Neuronal stem cell (in vitro differentiated cells): ENCODE measurements at places on chromosomes 12 and 14.

GRCh38 chr14:67575684-67576083 is 24.4 kb downstream of the PIGH start:
- no peak for DNase-seq

- no peak for DNase-seq
Observed at GRCh38 chr12:107311682-107312081, 218.3 kb upstream of the CRY1 start.

DNA sequence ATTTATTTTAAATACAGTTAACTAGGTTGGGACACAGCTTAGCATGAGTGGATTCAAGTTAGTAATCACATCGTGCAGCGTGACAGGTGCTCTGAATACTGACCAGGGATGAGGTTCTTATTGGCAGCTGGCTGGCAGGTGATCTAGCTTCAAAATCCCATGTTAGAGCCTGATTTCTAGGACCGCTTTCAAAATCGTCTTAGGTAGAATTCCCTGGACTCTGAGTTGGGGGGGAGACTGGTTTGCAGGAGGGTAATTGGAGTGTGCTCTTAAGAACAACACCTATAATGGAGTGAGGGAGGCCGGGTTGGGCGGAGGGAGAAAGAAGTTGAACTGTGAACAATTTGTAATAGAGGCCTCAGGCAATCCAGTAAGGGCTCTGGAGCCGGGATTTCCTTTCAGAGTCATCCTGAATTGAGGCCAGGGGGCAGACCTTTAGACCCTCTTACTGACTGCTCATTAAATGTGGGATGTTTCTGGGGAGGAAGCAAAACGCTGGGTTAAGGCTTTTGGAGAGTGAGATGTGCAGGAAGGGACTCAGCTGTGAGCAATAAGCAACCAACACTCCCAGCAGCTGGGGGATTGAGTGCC is 874 bp upstream of the YARS2 start:
- DNase-seq = no peak

- DNase-seq = no peak
Observed at GRCh38 chr12:18332173-18332572, 70.9 kb downstream of the PIK3C2G start.

DNA sequence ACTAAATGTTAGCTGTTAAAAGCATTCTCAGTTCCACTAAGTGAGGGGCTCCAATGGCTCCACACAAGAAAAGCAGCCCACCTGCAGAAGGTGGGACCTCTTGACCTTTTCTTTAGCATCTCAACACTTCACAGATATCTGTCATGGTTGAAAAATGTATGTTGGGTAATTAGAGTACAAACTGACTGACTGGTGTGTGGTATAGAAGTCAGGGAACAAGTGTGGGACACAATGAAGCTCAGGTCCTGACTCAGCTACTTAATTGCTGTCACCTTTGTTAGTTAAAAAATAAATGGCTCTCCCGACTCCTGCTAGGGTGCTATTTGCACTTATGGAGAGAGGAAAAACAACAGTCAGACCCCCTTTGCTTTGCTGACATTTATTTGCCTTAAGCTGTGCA is 299.0 kb downstream of the TTC6 start:
- DNase-seq = no peak

- no peak for DNase-seq
Observed at GRCh38 chr12:57934819-57935218, 6.5 kb upstream of the ATP23 start.

DNA sequence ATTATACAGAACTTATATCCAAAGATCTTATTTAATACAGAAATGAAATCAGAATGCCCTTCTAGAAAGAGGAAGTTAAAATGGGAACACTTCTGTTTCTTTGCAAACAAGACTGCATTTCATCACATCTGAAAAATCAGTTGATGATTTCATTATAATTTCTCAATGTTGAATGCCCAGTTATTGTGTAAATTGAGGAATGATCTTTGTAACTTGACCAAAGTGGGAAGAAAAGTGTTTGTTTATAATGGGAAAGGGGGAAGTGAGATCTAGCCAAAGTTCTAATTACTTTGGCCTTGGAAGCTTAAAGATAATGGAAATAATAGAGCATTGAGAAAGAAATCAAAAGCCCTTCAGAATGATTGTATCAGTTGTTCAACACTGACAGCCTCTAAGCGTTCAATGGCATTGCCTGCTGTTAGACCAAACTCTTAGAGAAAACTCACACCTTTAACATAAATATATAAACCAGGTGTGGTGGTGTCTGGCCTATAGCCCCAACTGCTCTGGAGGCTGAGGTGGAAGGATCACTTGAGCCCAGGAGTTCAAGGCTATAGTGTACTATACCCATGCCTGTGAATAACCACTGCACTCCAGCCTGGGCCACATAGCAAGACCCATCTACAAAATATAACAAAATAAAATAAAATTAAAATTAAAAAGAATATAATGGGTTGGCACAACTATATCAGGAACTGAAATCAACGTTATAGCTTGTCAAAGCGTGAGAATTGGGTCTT is 9.9 kb upstream of the LYZ start:
- no peak for DNase-seq

GRCh38 chr14:102970496-102970895 is 48.0 kb downstream of the AMN start:
- no peak for DNase-seq

GRCh38 chr14:101242442-101243385 is 318.6 kb upstream of the DIO3 start:
- DNase-seq = no peak

DNA sequence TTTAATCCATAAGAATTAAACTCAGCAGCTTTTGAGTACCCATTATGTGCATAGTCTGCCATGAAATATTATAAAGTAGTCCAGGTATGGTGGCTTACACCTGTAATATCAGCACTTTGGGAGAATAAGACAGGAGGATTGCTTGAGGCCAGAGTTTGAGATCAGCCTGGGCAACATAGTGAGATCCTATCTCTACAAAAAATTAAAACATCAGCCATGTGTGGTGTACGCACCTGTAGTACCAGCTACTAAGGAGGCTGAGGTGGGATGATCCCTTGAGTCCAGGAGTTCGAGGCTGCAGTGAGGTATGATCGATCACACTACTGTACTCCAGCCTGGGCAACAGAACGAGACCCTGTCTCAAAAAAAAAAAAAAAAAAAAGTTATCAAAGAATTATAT is 15.3 kb downstream of the MARK3 start:
- no peak for DNase-seq

GRCh38 chr12:43028826-43029225 is 439.3 kb upstream of the PRICKLE1 start:
- no peak for DNase-seq

DNA sequence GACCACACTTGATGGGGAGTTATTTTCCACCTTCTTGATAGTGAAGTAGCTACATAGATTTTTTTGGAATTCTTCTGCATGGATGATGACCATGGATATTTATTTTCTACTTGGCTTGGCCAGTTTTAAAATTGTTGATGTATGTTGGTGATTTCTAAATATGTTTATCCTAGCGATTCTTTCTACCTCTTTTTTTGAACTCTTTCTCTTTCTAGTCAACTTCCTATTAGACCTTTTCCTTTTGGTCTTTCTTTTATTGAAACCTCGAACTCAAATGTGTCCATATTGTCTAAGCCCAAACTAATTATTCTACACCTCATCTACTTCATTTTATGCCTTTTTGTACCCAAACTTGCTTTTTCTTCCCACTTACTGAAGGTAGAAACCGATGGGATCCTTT is 37.0 kb downstream of the CCDC91 start:
- DNase-seq = no peak

DNA sequence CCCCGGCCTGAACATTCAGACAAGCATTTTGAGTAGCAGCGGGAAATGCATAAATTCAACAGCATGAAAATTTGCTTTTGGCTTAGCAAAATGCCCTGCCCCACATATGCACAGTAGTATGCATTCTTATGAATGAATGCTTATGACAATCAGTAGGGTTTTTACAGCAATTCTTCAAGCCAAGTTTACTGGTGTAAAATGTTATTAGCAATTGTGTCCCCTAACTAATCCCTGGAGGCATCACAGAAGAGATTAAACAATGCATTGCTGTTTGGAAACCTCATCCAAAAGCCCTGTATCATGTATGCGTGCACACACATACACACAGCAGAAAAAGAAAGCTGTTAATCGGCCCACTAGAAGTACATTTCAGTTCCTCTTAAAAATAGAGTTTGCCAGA is 406.5 kb downstream of the LRIG3 start:
- no peak for DNase-seq

DNA sequence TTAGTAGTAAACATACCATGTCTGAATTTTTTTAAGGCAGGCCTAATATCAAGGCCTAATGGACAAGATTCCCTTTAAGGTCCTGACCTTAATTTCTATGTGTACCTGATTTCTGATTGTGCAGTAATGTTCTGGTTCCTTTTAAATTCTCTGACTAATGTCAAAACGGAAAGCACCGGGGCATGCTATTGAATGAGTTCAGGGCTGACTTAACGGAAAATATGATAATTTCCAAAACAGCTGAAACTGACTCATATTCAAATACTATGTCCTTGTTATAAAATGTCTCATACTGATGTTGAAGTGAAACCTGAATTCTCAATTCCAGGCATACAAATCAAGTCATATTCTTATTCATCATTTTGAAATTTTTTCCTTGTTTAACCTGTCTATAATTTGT is 6.7 kb downstream of the TAS2R43 start:
- DNase-seq = no peak

DNA sequence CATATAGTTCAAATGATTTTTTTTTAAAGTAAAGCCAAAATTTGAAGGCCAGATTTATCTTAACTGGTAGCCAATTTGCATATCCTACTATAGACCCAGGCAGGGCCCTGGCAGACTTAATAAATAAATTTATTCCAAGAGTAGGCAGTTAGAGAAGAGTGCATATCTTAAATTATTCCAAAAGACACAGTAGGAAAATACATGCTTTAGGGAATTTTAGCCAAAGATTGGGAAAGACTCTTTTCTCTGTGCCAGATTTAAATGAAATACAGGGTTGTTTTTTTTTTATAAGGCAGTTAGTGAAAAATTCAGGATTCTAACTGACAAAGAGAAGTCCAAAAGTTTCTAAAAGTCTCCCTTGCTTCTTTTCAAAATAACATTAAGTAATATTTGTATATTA is 65.5 kb downstream of the ST8SIA1 start:
- DNase-seq = no peak

DNA sequence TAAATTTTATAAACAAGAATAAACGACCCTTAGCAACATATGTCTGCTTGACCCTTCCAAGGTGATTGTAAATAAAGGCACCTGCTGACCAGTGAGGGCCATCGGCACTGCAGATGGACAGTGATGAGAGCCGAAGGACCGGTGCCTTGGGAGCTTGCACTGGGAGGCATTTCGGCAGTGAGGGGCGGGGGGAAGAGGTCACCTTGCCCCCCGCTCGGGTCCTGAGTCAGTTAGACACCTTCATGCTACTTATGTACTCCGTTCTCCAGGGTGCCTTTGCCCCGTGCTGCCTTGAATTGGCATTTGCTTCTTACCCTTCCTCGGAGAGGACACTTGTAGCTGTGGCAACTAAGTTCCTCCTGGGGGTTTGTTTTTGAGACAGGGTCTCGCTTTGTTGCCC is 23.0 kb downstream of the MMAB start:
- no peak for DNase-seq

- DNase-seq = no peak
Observed at GRCh38 chr14:51211149-51211548, 28.9 kb upstream of the TMX1 start.

GRCh38 chr12:62787023-62787422 is 147.9 kb downstream of the PPM1H start:
- DNase-seq = no peak

DNA sequence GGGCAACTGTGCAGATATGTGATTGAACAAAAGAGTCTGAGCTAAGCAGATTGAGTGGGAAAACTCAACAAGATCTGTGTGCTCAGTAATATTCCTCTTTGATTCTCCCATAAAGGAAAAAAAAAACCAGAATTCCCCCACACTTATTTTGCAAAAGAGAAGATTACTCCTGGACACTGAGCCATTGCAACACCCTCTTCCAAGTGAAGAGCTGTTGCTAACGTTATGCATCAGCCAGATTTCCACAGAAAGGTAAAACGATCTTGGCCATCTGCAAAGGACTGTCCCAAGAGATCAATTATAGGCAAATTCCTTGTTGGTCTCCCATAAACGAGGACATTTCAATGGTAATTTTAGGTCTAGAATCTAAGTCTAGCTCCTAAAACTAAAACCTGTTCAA is 587.7 kb downstream of the C12orf50 start:
- no peak for DNase-seq

DNA sequence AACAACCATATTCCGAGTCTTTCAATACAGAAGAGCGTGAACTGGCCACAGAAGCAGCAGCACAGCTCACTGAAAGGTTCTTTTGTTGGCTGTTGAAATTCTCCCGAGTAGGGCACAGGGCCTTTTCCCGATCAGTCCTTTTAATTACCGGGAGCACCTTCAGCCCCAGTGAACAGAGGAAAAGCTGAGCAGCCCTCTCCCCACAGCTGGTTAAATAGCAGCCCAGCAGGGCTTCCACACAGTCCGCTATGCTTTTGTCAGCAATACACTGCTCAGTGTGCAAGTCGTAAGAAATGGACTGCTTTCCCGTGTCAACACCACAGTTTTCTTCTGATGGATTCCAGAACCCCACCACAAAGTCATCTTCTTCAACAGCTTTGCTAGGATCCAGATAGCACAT is 61.3 kb downstream of the DICER1 start:
- DNase-seq = peak; percentile 73

- DNase-seq = no peak
Observed at GRCh38 chr12:96197503-96198272, 3.5 kb downstream of the ELK3 start.

GRCh38 chr14:35285168-35286002 is 6.8 kb upstream of the PSMA6 start:
- no peak for DNase-seq

DNA sequence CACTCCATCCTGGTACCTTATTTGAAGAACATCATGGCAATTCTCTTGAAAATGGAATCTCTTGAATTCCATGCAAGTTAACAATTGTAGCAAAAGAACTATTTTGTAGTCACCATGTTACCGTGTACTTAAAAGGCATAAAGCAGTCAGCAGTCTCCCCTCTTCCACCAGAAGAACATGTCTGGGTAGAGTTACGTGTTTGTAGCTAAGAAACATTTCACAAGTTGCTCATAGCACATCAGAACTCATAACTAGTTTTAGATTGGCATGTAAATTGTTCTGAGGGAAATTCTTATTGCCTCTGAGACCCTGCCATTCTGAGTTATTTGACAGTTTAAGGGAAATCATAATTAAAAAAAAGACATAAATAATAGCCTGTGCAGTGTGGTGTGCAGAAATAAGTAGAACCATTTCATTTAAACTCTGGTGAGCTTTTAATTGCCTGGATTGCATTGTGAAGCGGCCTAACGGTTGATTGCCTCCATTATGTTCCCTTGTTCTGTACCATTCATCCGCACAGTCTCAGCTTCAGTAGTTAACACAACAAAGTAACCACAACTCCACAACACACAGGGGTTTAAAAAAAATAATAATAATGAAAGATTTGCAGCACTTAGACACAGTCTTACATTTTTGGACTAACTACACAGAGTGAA is 2.6 kb downstream of the LMO3 start:
- DNase-seq = peak; percentile 79

GRCh38 chr12:19038209-19038608 is 91.3 kb upstream of the PLEKHA5 start:
- no peak for DNase-seq
